Naive thymus-derived CD8-positive, alpha-beta T cell (primary cell): ENCODE measurements at places on chromosomes 16 and 17.
A peak's percentile ranks its signal among the peaks of the same experiment; 100 is the strongest.

DNA sequence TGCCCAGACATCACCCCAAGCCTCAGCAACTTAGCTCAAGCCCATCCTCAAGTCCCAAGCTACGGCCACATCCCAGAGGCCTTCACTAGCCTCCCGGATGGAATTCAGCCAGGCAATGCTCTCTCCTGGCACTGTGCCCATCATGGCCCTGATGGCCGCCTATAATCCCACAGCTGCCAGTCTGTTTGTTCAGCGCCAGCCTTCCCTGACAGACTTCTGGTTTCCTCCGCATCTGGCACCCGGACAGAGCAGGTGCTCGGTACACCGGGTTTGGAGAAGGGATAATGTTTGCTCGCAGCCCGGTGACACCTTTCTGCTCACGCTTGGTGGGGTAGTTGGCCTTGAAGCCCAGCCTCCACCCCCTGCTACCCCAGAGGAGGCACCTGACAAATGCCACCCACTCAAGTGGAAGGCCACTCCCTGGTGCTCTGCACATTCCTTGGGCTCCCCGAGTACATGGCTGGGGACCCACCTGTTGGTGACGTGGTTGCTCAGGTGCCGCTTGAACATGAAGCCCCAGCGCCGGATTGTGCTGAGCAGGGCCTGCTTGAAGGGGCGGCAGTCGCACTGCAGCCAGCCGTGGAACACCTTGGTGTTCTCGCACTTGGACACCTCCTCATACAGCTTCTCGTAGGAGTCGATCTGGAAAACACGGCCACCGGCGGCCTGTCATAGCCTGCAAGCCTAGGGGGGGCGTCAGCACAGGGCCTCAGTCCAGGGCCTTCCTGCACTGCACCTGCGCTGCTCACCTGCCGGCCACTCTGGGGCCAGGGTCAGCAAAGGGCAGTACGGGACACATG is 47.1 kb downstream of the DNAH17 start:
- no peak for DNase-seq
- no peak overlapping the region for H3K27ac ChIP-seq
- peaks cover 5% of the 10 kb centered on the region for H3K4me1 ChIP-seq
- H3K27me3 ChIP-seq: no peaks in the 10 kb centered on the region
- no peak overlapping the region for H3K4me3 ChIP-seq

DNA sequence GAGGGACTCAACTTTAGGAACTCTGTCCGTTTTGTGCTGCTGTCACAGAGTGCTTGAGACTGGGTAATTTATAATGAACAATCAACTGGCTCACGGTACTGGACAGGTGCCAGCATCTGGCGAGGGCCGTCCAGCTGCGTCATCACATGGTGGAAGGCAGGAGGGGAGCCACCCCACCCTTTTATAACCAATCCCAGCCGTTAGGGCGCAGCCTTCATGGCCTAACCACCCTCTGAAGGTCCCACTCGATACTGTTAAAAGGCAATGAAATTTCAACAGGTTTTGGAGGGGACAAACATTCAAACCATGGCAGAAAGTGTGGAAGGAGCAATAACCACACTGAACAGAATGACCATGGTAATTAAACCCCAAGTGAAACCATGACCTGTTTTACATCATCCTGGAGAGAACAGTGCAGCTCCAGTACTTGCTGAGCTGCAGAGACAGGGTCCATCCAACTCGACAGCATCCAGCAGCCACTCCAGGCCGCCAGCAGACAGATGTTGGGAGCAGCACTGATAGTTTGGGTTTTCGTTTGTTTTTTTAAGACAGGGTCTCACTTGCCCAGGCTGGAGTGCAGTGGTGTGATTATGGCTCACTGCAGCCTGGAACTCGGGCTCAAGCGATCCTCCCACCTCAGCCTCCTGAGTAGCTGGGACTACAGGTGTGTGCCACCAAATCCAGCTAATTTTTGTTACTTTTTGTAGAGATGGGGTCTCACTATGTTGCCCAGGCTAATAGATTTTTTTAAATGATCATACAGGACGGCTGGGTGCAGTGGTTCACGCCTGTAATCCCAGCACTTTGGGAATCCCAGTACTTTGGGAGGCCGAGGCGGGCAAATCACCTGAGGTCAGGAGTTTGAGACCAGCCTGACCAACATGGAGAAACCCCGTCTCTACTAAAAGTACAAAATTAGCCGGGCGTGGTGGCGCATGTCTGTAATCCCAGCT is 11.0 kb downstream of the CHMP6 start:
- H3K4me1 ChIP-seq: peaks cover 27% of the 10 kb centered on the region
- no peak overlapping the region for H3K27ac ChIP-seq
- no peaks in the 10 kb centered on the region for H3K36me3 ChIP-seq

DNA sequence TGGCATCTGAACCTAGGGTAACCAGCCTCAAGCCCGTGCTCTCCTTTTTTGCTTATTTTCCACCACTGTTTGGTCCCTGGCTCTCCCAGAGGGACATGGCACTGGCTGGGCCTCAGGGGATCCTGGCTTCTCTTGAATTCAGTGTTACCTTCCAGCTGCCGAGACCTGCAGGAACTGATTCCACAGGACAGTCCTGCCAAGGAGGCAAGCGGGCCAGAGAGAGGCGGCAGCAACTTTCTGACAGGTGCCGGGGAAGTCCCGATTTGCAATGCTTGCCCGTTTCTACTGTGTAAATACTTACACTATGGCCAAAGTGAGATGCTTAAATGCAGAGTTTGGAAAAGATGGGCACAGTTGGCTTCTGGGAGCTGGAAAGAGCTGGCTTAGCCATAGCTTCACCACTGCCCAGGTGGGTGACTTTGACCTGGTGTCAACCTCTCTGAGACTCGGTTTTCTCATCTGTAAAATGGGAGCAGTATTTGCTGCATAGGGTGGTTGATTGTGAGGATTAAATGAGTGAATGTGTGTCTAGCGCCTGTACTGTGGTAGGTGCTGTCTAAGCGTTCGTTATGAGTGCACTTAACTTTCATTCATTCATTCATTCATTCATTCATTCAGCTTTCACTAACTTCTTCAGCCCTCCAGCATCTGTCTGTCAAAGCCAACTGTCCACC is 124.9 kb downstream of the CMIP start:
- no peak for DNase-seq
- H3K4me1 ChIP-seq: peaks cover 20% of the 10 kb centered on the region
- H3K36me3 ChIP-seq: no peaks in the 10 kb centered on the region
- H3K27ac ChIP-seq: no peak overlapping the region
- H3K4me3 ChIP-seq: no peak overlapping the region

DNA sequence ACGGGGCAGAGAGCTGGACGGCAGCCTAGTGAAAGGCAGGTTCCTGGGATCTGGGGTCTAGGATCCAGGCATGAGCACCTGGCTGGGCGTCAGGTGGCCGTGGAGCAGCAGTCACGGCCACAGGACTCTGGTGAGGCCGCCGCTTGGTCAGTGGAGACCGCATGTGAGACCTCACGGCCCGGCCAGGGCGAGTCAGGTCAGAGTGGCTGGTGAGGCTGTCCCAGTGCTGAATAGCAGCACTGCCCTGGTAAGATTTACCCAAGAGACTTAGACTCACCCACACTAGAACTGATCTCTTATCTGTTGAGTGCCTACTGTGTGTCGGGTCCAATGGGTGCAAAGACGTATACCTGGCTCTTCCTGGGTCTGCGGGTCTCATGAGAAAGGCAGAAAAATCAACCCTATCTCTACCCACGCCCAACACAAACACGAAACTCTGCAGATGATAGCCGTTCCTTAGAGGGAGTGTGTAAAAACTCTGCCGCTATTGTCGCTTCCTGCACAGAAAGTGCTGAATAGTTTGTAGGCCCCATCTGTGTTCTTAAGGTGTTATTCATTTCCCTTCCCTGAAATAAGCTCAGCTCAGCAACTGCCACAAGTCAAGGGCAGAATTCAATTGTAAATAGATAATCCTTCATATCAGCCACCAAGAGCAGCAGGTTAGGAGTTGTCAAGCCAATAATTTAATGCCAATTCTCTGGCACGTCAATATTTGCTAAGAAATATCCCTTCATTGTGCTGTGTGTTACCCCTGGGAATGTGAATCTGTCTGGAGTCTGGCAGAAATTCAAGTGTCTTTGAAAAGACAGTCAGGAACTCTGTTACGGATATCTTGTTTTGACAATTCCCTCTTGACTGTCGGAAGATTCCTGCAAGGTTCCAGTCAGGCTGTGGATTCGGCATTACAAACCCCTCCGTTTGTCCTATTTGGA is 240.0 kb downstream of the NTN1 start:
- no peak overlapping the region for H3K27ac ChIP-seq
- peaks cover 12% of the 10 kb centered on the region for H3K36me3 ChIP-seq
- H3K27me3 ChIP-seq: no peaks in the 10 kb centered on the region
- DNase-seq: no peak

GRCh38 chr16:85902366-85903155 is 3.6 kb downstream of the IRF8 start:
- H3K4me3 ChIP-seq: peak overlapping the region; percentile 91
- DNase-seq: peak; percentile 60
- peaks cover 47% of the 10 kb centered on the region for H3K4me1 ChIP-seq

DNA sequence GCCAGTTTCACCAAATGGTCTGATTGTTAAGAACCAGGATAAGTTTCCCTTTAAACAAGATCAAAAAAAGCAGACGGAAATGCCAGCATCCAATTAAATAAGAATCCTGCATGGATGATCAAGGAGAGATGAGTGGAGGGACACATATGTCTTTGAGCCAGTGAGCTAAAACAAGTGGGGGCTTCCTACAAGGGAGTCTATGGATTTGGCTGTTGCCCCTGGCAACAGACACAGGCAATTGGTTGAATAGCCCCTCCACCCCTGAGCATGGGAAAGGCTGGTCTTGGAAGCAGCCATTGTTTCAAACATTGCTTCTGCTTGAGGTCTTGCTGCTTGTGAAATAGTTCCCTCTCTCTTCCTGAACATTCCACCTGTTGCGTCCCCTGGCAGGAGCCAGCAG is 374.7 kb upstream of the ERCC4 start:
- no peaks in the 10 kb centered on the region for H3K4me1 ChIP-seq
- no peak for DNase-seq
- H3K27me3 ChIP-seq: no peaks in the 10 kb centered on the region

DNA sequence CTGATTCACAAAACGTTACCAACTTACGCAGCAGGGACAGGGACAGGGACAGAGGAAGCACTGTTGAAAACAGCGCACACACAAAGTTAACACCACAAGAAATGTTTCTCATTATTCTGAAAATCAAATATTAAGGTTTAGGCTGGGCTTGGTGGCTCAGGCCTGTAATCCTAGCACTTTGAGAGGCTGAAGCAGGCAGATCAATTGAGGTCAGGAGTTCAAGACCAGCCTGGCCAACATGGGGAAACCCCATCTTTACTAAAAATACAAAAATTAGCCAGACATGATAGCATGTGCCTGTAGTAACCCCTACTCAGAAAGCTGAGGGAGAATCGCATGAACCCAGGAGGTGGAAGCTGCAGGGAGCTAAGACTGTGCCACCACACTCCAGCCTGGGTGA is 4.2 kb downstream of the CYTH1 start:
- H3K27me3 ChIP-seq: no peaks in the 10 kb centered on the region
- peaks cover 73% of the 10 kb centered on the region for H3K4me1 ChIP-seq
- peaks cover 7% of the 10 kb centered on the region for H3K36me3 ChIP-seq
- DNase-seq: peak; percentile 41
- H3K4me3 ChIP-seq: peak overlapping the region; percentile 98

DNA sequence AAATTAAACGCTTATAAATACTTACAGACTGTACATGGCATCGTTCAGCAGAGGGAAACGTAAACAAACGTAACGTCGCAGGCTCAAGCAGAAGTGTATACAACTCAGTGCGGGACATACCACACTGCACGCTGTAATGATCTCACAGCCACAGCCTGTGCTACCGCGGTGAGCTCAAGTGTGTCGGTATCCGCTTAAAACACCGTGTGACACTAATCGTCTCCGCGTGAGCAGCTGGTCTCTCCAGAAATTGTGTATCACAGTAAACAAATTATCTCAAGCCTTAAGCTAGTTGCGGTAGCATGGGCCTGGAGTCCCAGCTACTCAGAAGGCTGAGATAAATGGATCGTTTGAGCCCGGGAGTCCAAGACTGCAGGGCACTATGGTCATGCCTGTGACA is 115.3 kb downstream of the ANKRD11 start:
- H3K4me3 ChIP-seq: no peak overlapping the region
- DNase-seq: no peak
- H3K4me1 ChIP-seq: peaks cover 41% of the 10 kb centered on the region
- peaks cover 4% of the 10 kb centered on the region for H3K36me3 ChIP-seq
- no peak overlapping the region for H3K27ac ChIP-seq

- H3K36me3 ChIP-seq: peaks cover 56% of the 10 kb centered on the region
- H3K4me1 ChIP-seq: peaks cover 4% of the 10 kb centered on the region
- H3K27ac ChIP-seq: no peak overlapping the region
- DNase-seq: no peak
- H3K27me3 ChIP-seq: no peaks in the 10 kb centered on the region
These were observed 36.1 kb downstream of the GOSR1 start for GRCh38 chr17:30513346-30513745.

GRCh38 chr16:528111-529011 is 849 bp downstream of the CAPN15 start:
- no peaks in the 10 kb centered on the region for H3K36me3 ChIP-seq
- H3K27me3 ChIP-seq: no peaks in the 10 kb centered on the region
- DNase-seq: no peak

DNA sequence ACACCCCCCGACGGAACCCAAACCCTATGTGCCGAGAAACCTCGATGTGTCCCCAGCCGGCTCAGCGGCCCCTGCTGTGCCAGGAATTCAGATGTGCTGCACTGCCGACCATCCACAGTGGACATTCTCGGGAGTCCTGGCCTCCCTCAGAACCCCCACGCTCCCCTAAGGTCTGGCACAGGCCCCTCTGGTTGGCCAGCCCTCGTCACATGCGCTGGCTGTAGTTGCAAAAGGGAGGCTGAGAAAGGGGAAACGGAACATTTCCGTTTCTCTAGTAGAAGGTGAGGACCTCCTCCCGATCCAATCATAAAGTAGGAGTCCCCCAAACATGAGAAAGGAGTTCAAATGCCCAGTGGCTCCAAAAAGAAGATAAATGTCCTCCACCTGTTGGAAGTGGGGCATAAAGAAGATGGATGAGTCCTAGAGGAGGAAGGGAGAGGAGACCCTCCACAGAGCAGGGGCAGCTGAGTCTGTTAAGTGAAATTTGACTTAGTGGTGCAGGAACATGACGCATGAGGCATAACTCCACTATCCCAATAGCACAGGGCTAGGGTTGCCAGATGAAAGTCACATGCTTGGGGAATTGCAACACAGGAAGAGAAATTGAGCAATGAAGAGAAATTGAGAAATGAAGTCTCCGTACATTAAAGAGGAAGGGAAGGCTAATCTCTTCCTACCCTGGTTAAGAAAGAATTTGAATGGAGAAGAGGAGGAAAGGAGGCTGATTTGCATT is 49.3 kb upstream of the WSB1 start:
- H3K36me3 ChIP-seq: no peaks in the 10 kb centered on the region
- DNase-seq: no peak
- no peak overlapping the region for H3K4me3 ChIP-seq
- peaks cover 18% of the 10 kb centered on the region for H3K27me3 ChIP-seq
- no peaks in the 10 kb centered on the region for H3K4me1 ChIP-seq

- H3K27ac ChIP-seq: no peak overlapping the region
- no peak for DNase-seq
- H3K27me3 ChIP-seq: peaks cover 16% of the 10 kb centered on the region
- no peaks in the 10 kb centered on the region for H3K36me3 ChIP-seq
- no peak overlapping the region for H3K4me3 ChIP-seq
- no peaks in the 10 kb centered on the region for H3K4me1 ChIP-seq
These were observed 180.8 kb downstream of the SALL1 start for GRCh38 chr16:50970281-50970680.
